Neural crest cell (in vitro differentiated cells): ENCODE measurements at places on chromosomes 12 and 14. TPM values are rescaled to one million over a fixed set of nuclear protein-coding genes. Genes with fewer than 3 reads are reported as not detected.

DNA sequence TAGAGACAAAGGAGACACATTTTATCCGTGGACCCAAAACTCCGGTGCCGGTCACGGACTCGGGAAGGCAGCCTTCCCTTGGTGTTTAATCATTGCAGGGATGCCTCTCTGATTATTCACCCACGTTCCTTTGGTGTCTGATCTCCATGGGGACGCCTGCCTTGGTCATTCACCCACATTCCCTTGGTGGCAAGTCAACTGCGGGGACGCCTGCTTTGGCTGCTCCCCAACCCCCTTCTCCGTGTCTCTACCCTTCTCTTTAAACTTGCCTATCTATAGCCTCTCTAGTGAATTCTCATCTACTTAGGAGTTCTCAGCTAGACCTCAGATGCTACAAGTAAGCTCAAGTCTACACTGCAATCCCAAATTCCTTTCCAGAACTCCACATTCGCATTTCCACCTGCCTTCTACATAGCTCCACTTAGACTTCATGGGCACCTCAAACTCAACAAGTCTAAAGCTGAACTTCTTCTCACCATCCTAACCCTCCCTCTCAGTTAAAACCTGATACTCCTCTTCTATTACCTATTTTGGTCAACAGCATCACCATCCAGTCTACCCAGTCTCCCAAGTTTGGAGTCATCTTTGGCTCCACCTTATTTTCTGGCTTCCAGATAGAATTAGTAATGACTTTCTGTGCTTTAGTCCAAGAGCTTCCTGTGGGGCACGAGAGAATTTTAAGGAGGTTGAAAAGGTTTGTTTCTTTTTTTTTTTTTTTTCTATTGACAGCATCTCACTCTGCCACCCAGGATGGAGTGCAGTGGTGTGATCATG is 14.4 kb downstream of the SPTLC2 start:
- H3K27me3 ChIP-seq, result no peaks in the 10 kb centered on the region
- H3K4me3 ChIP-seq, result no peak overlapping the region

Gene PMEL
- 36.9 and 39.9 TPM in 2 replicates for total RNA-seq

DNA sequence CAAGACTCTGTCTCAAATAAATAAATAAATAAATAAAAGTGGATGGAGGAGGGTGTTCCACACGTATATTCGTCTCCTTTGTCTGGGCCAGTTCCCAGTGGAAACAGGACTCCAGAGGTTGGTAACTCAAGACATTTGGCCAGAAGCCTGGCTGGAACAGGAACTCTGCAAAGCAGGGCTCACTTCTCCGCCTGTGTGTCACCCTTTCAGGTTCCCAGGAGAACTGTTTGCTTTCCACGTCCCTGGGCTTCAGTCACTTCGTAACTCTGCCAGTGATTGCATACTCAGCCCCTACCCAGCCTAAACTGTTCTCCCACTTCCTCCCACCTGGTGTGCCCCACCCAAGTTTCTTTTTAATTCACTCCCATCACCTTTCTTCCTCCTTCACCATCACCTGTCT is 7.0 kb upstream of the UBE2N start:
- H3K36me3 ChIP-seq, result no peaks in the 10 kb centered on the region
- no peak for DNase-seq
- H3K4me1 ChIP-seq, result no peaks in the 10 kb centered on the region
- H3K27me3 ChIP-seq, result no peaks in the 10 kb centered on the region

- peaks cover 2% of the 10 kb centered on the region for H3K36me3 ChIP-seq
- H3K4me1 ChIP-seq, result no peaks in the 10 kb centered on the region
- no peaks in the 10 kb centered on the region for H3K27me3 ChIP-seq
- no peak for DNase-seq
- H3K27ac ChIP-seq, result no peak overlapping the region
- H3K4me3 ChIP-seq, result no peak overlapping the region
Measured at GRCh38 chr12:96227365-96228106, 33.4 kb downstream of the ELK3 start.

GRCh38 chr14:61573748-61574513 is 121.4 kb upstream of the HIF1A start:
- peaks cover 23% of the 10 kb centered on the region for H3K27me3 ChIP-seq
- H3K27ac ChIP-seq, result no peak overlapping the region
- H3K36me3 ChIP-seq, result no peaks in the 10 kb centered on the region
- H3K4me1 ChIP-seq, result no peaks in the 10 kb centered on the region

Gene LRRC10
- not detected in 2 replicates for total RNA-seq

Gene IL23A
- 0.23 TPM in 1 of 2 replicates, not detected in the other for total RNA-seq

GRCh38 chr12:52005903-52006703 is 643 bp upstream of the TAMALIN start:
- peak; percentile 42 for DNase-seq
- H3K27me3 ChIP-seq, result peaks cover 48% of the 10 kb centered on the region
- peak overlapping the region; percentile 95 for H3K4me3 ChIP-seq
- H3K36me3 ChIP-seq, result peaks cover 3% of the 10 kb centered on the region

Gene ESRRB
- 0.28 and 0.77 TPM in 2 replicates for total RNA-seq

DNA sequence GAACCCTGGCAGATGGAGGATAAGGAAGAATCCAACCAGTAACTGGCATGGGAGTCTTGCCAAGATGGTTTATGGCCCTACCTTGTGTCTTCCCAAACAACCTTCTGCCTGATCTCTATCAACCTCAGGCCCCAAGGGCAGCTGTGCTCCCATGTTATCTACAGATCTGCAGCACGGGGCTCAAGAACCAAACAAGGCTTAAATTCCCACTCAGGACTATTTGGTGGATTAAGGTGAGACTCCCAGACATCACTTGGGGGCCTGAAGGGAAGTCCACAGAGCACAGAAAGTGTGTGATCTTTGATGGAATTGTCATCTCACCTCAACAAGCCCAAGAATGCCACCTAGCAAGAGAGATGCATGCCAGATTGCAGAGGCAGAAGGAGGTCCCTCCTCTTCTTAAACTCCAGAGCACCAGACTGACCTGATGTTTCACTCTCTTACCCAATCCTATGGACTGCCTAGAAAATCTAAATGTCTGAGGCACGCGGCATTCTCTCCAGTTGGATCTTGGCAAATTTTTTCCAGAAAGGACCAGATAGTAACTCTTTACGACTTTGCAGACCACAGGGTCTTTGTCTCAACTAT is 759.5 kb upstream of the TBX3 start:
- no peak overlapping the region for H3K4me3 ChIP-seq
- no peaks in the 10 kb centered on the region for H3K36me3 ChIP-seq
- peaks cover 25% of the 10 kb centered on the region for H3K27me3 ChIP-seq
- no peak overlapping the region for H3K27ac ChIP-seq

Gene RAPGEF3
- total RNA-seq, result 0.89 and 1.4 TPM in 2 replicates

GRCh38 chr12:68905733-68906132 is 27.2 kb downstream of the CPM start:
- H3K4me3 ChIP-seq, result no peak overlapping the region
- no peak overlapping the region for H3K27ac ChIP-seq
- no peak for DNase-seq
- no peaks in the 10 kb centered on the region for H3K4me1 ChIP-seq

DNA sequence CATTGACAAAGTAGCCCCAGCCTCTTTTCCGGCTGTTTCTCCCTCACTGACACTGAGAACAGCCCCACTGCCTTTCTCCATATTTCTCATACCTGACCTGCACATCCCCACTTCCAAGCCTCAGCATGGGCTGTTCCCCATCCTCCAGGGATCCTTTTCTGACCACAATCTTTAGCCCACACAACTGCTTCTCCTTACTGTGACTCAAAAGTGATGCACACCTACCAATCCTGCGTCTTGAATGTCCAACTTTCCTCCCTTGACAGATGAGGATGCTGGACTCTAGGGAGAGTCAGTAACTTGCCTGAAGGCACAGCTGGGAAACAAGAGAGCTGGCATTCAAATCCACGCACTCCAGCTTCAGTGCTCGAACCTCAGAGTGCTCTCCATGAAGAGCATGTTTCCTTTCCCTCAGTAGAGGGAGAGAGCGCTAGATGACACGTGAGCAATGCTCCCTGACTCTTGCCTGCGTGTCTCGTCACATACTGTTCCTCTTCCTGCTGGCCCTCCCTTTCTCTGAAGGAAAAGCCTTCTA is 75.6 kb downstream of the NTF3 start:
- H3K27me3 ChIP-seq, result peaks cover 17% of the 10 kb centered on the region
- H3K36me3 ChIP-seq, result no peaks in the 10 kb centered on the region
- no peak overlapping the region for H3K27ac ChIP-seq

GRCh38 chr12:96501133-96501761 is 11.9 kb downstream of the CFAP54 start:
- H3K27me3 ChIP-seq, result no peaks in the 10 kb centered on the region
- H3K4me3 ChIP-seq, result no peak overlapping the region
- H3K27ac ChIP-seq, result no peak overlapping the region
- H3K36me3 ChIP-seq, result peaks cover 2% of the 10 kb centered on the region
- H3K4me1 ChIP-seq, result peaks cover 7% of the 10 kb centered on the region

GRCh38 chr12:76782526-76782925 is 18.6 kb downstream of the ZDHHC17 start:
- no peak for DNase-seq
- H3K27me3 ChIP-seq, result no peaks in the 10 kb centered on the region
- peaks cover 31% of the 10 kb centered on the region for H3K36me3 ChIP-seq
- H3K27ac ChIP-seq, result no peak overlapping the region
- H3K4me3 ChIP-seq, result no peak overlapping the region

Gene FANCM
- 16.3 and 19.0 TPM in 2 replicates for total RNA-seq

- no peaks in the 10 kb centered on the region for H3K27me3 ChIP-seq
- no peaks in the 10 kb centered on the region for H3K36me3 ChIP-seq
- peaks cover 14% of the 10 kb centered on the region for H3K4me1 ChIP-seq
- H3K4me3 ChIP-seq, result no peak overlapping the region
- no peak overlapping the region for H3K27ac ChIP-seq
Measured at GRCh38 chr12:15193946-15194345, 27.3 kb downstream of the RERG start.

GRCh38 chr14:28020112-28020511 is 746.5 kb upstream of the FOXG1 start:
- DNase-seq, result no peak
- no peak overlapping the region for H3K27ac ChIP-seq
- no peak overlapping the region for H3K4me3 ChIP-seq
- H3K36me3 ChIP-seq, result no peaks in the 10 kb centered on the region

- no peak overlapping the region for H3K27ac ChIP-seq
- no peaks in the 10 kb centered on the region for H3K4me1 ChIP-seq
- no peak for DNase-seq
- H3K4me3 ChIP-seq, result no peak overlapping the region
- no peaks in the 10 kb centered on the region for H3K36me3 ChIP-seq
Measured at GRCh38 chr14:34164162-34164864, 213.4 kb upstream of the EGLN3 start.
